ENCODE measurements at places on chromosomes 3 and 15.

DNA sequence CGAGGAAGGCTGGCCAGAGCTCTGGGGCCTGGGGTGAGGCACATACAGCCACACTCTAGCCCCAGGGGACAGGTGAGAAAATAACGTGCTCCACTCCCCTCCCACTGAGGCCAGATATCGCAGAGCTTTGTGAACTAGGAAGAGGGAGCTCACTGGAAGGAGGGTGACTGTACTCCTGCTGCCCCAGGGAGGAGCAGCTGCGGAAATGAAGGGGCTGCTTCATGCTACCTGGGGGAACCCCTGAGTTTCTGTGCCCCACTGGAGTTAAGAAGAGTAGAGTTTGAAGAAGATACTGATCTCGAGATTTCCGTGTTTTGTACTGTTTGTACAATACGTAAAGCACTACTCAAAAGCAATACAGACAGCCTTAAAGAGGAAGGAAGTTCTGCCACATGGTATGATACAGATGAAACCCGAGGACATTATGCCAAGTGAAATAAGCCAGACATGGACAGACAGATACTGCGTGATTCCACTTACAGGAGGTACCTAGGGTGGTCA, 44.6 kb downstream of the CMTM6 start:
- no peak for DNase-seq

- DNase-seq = peak; percentile 84
Observed at GRCh38 chr3:122975163-122975923, 52.2 kb downstream of the SEMA5B start.

DNA sequence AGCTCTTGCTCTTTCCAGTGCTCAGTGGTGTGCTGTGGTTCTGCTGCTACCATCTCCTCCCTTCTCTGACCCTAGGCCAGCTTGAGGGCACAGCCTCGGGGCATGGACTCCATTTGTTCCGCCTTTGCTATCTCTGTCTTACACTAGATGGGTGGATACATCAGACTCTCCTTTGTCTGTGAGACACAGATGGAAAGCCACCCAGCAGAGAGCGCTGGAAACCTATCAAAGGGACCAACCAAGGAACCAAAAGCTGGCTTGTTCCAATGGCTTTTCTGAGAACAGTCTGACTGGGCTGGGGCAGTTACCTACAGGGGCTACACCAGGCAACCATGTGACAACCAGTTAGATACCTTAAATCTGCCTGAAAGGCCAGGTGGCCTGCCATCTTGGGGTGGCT, 63.8 kb downstream of the NPTN start:
- DNase-seq = no peak

- no peak for DNase-seq
Observed at GRCh38 chr3:463252-464192, 267.0 kb downstream of the CHL1 start.

DNA sequence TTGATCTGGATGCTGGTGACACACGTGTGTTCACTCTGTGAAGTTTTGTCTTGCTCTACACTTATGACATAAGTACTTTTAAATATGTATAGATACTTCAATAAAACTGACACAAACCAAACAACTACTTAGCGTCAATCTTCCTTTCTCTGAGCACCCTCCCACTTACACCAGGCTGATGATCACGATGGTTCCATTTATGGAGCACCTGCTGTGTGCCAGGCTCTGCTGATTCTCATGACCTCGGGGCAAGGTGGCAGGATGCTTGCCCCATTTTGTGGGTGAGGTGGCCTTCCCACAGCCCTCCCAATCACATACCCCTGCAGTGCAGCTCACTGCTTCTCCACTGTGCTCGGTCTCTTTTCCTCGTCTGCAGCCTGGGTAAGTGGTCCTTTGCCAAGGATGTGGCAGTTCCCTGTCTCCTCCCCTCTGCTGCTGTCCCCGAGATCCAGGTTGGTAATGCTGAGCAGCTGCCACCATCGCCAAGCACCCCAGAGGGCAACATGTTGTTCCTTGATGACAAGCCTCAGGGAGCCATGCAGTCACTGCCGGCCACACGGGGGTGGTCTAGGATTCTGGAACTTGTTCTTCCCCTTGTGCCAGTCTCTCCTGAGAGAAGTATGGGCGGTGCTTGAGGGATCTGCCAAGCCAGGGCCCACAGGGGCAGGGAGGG, 20.6 kb upstream of the ADCY5 start:
- no peak for DNase-seq

DNA sequence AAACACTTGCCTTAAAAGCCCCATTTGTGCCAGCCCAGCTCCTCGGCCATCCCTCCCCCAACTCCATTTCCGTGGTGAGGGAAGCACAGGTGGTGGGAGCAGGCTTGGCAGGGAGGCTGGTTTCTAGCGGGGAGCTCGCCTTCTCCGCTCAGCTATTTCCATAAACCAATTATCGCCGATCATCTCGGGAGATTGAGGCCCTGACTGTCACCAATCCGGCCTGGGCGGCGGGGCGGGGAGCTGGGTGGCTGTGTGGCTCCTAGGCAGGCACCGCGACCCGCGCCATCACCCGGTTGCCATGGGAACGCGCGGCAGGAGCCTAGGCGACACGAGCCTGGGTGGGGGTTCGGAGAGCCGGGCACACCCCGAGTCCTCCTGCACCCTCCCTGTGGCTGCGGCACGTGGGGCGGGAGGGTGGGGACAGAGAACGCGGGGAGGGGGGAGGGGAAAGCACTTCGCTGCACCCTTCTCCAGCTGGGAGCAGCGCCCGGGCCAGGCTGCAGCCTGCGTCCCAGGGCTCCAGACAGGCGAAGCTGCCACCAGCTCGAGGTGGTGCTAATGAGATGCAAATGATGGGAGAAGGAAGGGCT, 9.3 kb downstream of the CCDC33 start:
- DNase-seq = no peak

Data from retinal pigment epithelial cell (primary cell).